Activated CD4-positive, alpha-beta T cell treated with anti-CD3 and anti-CD28 coated beads for 4 hours (primary cell): ENCODE measurements at places on chromosomes 7 and 10.

- no peak for DNase-seq
These were observed 164.2 kb upstream of the ITGB1 start for GRCh38 chr10:33122014-33122809.

DNA sequence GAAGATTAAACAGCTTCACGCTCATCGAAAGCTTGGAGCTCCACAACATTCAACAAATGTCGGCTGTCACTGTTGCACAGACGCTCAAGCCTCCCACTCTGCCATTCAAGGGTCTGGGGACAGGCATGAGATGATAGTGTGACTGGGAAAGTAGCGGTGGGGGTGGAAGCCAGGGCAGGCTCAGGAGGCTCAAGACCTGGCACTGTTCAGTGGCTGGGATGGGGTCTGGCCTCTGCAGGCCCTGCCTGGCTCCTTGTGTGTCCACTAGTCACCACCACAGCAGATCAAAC, 13.5 kb upstream of the GTPBP4 start:
- DNase-seq, result no peak

DNA sequence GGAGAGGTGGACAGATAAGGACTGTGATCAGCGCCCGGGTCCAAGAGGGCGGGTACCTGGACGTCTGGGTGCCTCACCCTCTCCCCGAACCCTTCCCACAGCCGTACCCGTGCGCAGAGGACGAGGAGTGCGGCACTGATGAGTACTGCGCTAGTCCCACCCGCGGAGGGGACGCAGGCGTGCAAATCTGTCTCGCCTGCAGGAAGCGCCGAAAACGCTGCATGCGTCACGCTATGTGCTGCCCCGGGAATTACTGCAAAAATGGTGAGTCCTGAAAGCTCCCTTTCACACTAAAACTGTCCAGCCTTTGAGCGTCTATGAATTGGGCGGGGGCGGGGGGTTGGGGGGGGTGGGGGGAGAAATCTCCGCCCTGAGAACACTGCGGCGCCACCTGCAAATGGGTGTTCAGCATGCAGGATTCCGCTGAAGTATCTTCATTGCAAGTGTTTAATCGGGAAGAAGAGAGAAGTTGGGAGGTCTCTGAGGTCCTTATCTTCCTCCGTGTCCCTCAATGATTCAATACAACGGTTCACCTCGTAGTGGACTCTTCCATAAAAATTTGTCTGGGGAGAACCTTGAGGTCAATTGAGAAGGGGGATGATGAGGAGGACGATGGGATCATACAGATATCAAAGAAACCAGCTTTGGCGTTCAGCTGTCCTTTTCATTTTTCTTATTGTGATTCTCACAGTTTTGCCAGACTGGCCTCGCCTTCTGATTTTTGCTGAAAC, 906 bp downstream of the DKK1 start:
- no peak for DNase-seq

DNA sequence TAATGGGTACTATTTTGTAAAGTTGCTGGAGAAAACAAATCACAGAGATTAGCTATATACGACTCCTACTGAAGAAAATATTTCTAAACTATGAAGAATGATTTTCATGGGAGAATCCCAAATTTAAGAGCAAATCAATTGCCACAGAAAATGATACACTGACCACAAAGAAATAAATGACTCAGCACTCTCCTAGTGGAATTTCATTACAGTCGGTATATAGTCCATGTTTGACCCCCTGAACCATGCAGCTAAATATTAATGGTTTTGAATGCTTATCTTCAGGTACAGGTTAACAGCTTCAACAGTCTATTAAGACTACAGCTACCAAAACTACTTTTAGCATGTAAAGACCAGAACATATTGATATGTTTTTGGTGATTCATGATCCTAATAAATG, 65.0 kb downstream of the IDE start:
- no peak for DNase-seq

DNA sequence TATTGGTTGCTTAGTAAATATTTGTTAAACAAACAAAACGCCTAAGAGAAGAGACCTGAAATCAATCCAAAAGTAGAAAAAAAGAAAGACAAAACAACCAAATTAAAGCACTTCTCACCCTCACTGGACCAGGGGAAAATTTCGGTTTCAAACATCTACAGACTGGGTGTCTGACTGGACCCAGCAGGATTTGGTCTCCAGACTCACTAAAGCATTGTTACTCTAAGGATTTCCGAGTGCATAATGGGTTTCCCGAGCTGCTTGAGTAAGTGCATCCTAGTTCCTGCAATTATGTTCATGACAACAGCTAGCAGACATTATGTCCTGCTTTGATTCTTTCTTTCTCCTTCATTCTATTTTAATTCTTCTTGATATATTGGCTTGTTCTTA, 51.8 kb upstream of the FAM3C start:
- no peak for DNase-seq

- no peak for DNase-seq
These were observed 5.4 kb downstream of the LRRC4 start for GRCh38 chr7:128025819-128026218.
